ENCODE measurements at places on chromosomes 13 and 19.

DNA sequence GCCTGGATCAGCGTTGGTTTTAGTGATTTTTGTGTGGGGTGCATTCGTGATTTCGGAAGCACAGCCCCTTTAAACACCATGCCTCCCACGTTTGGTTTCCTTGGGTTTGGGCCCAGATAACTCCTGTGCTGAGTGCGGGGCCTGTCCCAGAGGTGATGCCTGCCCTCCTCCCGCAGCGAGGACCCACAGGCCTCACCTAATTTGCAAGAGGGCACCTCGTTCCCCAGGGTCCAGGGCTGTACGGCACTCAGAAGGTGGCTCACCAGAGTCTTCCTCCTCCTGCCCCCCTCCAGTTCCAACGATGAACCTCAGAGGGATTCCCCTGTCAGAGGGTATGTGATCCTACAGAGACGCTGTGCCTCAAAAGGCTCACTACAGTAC is 54.3 kb upstream of the SOX1 start:
- DNase-seq, result no peak

GRCh38 chr19:53957448-53958167 is 5.1 kb upstream of the CACNG8 start:
- no peak for DNase-seq

GRCh38 chr13:113846636-113847318 is 17.1 kb downstream of the GAS6 start:
- DNase-seq, result no peak

DNA sequence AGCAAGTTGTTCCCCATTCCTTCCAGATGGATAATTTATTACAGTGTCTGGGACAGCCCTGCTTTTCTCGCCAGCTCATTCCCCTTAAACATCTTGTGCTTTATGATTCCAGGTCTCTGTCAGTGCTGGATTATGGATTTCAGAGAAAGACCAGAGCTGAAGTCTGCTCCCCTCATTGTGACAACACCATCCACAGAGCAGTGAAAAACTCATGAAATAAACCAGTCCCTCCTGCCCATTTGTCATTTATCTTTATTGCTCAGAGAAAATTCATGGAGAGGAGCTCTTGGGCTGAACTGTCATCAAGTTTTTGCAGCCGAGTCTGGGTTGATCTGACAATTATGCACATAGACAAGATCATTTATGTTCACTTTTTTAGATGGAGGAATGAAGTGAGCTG is 92.7 kb upstream of the GPR12 start:
- DNase-seq, result no peak

DNA sequence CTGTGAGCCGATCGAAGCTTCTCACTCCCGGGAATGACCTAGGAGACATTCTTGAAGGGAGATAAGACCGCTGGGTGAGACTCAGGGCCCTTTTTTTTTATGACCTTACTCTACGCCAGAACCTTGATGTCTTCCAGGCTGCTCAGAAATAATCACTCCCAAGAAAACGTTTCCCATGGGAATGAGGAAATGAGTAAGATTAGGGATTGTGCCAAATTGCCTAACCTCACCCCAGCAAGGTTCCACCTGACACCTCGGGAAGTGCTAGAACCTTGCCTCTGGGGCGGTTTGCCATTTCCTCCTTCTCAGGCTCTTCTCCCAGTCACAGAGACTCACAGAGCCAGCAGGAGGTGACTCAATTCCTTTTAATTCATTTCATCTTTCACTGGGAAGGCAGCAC is 2.3 kb downstream of the SLC46A3 start:
- peak; percentile 46 for DNase-seq

GRCh38 chr13:62960723-62961122 is 1545.1 kb upstream of the PCDH20 start:
- DNase-seq, result no peak

GRCh38 chr13:102965802-102966201 is 100.4 kb downstream of the SLC10A2 start:
- DNase-seq, result no peak

DNA sequence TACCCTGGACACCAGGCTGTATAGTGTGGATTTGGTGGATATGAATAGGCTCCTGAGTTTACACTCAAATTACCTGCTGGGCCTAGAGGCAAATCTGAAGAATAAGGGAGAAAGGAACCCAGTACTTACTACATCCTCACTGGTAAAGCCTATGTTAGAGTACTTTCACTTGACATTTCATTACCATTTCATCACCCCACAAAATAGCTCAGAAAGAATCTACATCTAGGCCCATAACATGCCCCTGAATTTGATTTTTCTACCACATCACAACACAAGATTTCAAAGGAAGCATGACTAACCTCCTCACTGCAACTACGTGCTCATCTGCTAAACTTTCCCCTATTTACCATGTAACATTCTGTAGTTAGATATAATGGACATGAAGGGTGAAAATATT is 43.3 kb downstream of the VWA8 start:
- peak; percentile 54 for DNase-seq

- DNase-seq, result no peak
Measured at GRCh38 chr13:74570834-74571233, 436.6 kb upstream of the KLF12 start.

GRCh38 chr13:51155776-51156515 is 44.9 kb upstream of the C13orf42 start:
- DNase-seq, result no peak

GRCh38 chr13:96200810-96201209 is 110.9 kb downstream of the HS6ST3 start:
- no peak for DNase-seq

- no peak for DNase-seq
Measured at GRCh38 chr19:35079826-35080225, 35.8 kb upstream of the FXYD3 start.

GRCh38 chr13:54775501-54776191 is 1747.0 kb downstream of the OLFM4 start:
- no peak for DNase-seq

DNA sequence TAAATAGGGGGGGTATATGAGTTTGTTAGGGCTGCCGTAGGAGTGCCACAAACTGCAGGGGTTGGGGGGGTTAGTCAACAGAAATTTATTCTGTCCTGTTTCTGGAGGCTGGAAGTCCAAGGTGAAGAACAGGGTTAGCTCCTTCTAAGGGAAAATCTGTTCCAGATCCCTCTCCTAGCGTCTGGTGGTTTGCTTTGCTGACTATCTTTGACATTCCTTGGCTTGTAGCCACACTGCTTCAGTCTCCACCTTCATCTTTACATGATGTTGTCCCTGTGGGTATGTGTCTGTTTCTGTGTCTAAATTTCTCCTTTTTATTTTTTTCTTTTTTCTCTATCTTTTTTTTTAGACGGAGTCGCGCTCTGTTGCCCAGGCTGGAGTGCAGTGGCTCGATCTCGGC is 8.1 kb upstream of the ICAM1 start:
- no peak for DNase-seq

DNA sequence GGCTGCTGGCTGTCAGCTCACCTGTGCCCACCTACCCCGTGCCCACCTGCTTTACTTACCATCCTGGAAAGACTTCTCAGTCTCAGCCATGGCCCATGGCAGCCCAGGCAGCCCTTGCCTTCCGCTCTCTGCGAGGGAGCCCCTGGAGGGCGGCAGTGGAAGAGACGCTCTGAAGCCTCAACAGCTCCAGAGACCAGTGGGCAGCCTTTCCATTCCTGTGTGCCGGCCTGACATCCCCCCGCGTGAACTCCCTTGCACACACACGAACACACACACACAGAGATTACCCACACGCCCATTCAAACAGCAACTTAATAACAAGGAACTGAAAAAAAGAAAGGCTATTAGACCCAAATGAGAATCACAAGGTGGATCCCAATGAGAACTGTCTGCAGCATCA is 14.2 kb upstream of the RASA3 start:
- DNase-seq, result no peak

- no peak for DNase-seq
Measured at GRCh38 chr19:32613008-32613407, 32.0 kb downstream of the PDCD5 start.

DNA sequence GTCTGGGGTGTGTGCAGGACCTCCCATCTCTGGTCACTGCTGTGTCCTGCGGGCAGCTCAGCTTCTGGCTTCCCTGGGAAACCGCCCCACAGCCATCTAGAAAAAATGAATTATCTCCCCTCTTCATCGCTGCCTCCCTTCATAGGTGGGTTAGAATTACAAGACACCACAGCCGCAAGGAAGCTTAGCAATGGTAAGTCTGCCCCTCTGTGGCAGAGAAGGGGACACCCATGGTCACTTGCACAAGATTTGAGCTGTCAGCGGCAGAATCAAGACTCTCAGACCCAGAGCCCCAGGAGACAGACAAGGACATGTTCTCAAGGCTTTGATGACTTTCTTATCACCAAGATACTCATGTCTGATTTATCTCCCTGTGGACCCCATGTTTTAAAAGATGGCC is 110.8 kb upstream of the PABPC3 start:
- DNase-seq, result no peak

DNA sequence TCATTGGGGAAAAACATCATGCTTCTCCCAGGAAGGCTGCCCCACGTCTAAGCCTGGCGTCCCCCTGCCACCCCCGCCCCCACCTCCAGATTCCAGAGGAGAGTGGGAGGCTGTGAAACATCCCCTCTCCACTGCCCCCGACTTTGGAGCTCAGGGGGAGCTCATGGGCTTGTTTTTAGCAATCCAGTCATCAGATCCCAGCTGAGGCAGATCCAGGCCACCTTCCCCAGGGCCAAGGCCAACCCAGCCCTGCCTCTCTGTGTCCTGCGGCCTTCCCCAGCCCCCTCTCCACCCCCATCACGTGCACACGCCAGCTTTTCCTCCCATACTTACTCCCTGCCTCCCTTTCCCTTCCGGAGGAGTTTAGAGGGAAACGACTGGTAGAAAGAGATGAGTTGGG is 38.8 kb downstream of the SHISA2 start:
- no peak for DNase-seq

GRCh38 chr13:114057166-114058050 is 75.0 kb downstream of the RASA3 start:
- no peak for DNase-seq

DNA sequence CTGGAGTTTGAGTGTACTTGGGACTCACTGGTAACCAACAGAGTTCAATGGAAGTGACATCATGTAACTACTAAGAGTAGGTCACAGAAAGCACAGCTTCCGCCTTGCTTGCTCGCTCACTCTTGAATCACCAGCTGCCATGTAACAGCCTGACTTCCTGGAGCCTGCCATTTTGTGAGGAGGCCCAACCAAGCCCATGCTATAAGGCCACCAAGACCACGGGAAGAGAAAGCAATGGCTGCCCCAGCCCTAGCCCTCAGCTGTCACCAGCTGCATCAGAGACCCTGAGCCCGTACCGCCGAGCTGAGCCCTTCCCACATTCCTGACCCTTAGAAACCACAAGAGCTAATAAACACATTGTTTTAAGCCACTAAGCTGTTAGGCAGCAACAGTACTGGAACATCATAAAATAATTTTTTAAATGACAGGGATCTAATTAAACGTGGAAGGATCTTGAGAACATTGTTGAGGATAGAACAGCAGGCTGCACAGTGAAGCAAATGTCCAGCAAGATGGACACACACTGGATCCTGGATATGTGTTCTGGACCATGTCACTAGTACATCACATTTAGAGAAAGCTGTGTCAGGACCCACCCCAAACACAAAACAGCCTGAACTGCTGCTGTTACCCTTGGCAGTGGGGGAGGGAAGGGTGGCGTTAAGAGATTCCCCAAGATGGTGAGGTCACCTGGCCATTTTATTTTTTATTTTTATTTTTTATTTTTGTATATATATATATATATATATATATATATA is 21.7 kb upstream of the LDLR start:
- DNase-seq, result no peak

- DNase-seq, result no peak
Measured at GRCh38 chr19:53580871-53581835, 43.2 kb downstream of the ZNF331 start.

DNA sequence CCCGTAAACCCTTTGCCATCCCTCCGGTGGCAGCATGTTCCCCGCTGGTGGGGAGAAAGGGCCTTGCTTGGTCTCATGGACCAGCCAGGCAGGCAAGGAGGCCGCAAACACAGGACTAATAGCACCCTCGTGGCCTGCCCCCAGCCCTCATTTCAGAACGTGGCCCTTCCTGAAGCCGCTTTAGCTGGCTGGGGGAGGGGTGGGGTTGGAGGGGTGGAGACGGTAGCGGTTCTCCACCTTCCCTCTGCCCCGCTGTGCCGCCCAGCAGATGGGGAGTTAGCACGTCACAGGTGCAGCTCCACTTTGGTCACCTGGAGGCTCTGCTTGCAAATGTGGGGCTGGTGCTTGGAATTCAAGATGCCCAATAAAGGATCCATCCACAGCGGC is 59.3 kb upstream of the URI1 start:
- DNase-seq, result no peak

DNA sequence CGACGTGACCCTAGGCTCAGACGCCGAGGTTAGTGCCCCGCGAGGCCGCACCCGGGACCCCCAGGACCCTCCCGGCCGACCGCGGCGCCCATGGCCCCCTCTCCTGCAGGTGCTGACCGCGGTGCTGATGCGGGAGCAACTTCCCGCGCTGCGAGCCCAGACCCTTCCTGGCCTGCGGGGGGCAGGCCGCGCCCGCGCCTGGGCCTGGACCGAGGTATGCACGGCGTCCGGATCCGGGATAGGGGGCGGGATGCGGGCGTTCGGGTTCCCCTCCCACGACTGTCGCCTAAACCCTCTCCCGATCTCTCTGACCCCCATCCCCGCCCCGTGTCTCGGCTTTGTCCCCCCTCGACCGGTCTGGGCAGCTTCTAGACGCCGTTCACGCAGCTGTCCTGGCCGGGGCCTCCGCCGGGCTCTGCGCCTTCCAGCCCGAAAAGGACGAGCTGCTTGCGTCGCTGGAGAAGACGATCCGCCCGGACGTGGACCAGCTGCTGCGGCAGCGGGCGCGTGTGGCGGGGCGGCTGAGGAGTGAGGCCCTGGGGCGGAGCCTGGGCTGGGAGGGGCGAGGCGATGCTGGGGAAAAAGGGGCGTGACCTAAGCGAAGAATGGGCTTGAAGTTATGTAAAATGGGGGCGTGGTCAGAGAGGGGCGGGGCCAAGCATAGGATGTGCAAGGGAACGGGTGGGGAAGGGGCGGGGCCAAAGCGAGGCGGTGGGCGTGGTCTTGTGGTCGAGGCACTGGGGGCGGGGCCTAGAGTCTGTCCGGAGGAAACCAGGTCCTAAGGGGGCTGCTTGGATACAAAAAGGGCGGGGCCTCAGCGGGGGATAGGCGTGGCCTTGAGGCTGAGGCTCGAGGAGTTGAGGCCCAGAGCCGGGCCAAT is 16.0 kb upstream of the COLGALT1 start:
- DNase-seq, result peak; percentile 34

DNA sequence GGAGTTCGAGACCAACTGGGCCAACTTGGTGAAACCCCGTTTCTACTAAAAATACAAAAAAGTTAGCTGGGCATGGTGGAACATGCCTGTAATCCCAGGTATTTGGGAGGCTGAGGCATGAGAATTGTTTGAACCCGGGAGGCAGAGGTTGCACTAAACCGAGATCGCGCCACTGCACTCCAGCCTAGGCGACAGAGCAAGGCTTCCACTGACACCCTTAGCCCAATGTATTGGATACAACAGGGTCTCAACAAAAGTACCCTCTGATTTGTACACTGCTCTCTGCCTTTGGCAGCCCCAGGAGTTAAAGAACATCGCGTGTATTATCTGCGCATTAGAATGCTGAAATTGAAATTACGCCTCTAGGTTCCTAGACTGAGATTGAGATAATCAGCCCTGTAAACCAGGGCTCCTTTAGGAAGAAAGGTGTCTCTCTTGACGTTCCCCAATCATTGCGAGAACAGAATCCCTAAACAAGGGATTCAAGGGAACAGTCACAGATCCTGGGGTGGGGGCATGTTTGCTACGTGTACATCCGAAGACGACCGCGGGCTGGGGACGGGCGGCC is 21.9 kb downstream of the IPO5 start:
- DNase-seq, result no peak
